ENCODE measurements at places on chromosomes 5 and 9.
A peak's percentile ranks its signal among the peaks of the same experiment; 100 is the strongest.

DNA sequence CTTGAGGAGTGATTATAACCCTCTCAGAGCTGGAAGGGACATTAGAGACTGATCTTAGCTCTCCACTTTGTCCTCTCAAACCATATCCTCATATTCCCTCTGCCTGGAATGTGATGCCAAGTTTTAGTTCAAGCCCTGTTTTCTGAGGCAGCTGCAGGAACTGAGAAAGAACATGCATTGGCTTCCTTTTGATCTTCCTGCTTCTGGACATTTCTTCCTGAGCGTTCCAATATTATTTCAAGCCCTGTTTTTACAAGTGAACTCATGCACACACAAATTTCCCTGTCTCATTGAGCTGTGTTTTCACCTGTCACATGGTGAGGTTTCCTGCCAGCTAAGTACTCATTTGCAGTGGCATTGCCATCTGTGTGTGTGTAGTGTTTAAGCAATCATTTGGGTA is 17.0 kb downstream of the FOCAD start:
- DNase-seq: peak; percentile 42

DNA sequence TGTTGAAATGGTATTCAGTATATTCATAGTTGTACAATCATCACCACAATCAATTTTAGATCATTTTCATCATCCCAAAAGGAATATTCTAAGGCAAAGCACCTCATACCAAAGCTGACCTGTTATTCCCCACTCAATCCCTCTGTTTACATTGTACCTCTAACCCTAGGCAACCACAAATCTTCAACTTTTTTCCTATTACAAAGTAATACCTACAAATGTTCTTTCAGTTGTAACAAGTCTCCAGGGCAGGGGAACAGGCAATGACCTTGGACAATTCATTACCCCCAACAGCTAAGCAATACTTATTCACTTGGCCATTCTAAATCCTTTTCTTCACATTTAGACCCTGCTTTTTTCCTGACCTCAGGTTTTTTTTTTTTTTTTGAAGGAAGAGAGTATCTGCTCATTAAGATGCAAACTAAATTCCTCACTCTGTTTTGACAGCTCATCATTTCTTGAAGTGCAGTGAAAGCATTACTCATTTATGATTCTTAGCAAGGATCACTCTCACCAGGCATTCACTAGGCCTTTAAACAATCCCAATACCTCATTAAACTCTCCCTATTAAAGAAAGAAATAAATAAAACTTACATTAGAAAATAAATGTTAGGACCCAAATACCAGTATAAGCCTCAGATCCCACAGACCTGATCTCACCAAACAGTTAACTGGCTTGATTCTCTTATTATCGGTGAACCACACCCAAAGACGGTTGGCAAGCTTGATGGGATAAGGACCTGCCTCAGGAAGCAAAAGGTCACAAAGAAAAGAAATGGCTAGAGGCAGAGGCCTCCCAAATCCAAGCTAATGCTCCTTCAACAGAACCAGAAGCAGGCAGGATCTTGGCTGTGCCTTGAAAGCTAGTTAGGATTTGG is 15.3 kb downstream of the MTMR12 start:
- no peak for DNase-seq

GRCh38 chr5:92544036-92544435 is 1037.0 kb downstream of the NR2F1-AS1 start:
- no peak for DNase-seq

GRCh38 chr5:125189531-125189941 is 443.1 kb upstream of the ZNF608 start:
- DNase-seq: no peak

DNA sequence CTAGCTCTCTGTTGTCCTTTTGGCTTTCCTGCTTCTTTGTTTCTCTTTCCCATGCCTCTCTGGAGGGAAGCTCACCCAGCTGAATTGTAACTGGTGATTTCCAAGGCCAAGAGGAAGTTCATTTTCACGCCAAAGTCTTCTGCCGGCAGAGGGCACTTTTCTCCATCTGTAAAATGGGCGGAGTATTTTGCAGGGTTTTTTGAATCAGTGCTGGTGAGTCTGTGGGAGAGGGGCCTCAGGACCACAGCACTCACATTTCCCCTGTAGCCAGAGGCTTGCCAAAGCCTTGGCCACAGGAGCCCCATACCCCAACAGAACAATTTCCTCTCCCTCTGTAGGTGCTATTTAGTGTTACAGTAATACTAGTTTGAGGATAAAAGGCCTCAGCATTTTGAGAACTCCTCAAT is 42.3 kb upstream of the MATR3 start:
- no peak for DNase-seq

- peak; percentile 51 for DNase-seq
These were observed 214.3 kb downstream of the GNA14 start for GRCh38 chr9:77433675-77434445.

GRCh38 chr9:96651626-96652025 is 3.5 kb downstream of the PRXL2C start:
- DNase-seq: peak; percentile 26

DNA sequence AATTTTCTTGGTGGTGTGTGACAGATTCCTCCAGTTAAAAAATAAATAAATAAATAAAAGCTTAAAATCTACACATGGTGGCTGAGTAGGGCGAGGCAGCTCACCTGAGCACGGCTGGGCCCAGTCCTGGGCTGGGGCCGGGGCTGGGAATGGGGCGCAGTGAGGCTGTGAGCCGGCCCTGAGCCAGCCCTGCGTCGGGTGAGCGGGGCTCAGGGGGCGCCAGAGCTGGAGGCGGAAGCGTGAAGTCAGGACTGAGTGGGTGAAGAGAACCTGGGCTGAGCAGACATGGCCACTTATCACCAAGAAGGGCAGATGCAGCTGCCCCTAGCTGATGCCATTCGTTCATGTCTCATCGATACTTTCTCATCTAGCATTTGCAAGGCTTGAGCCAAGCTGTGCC is 22.8 kb upstream of the DTWD2 start:
- DNase-seq: no peak

GRCh38 chr9:131013771-131014676 is 5.0 kb downstream of the LAMC3 start:
- no peak for DNase-seq

DNA sequence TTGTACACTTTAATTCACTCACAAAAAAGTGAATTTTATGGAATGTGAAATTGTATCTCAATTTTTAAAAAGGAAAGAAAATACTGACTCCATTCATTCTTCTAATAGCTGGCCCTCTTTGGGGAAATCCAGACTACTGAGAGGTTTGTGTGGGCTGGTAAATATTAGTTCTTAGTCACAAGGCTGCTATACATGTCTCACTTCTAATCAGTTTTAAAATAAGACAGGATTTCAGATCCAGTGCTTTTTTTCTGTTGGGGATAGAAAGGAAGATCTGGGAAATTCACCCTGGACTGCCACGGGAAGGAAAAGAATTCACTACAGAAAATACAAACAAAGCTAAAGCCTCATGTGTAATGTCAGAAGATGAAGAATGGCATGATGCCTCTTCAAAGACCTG is 32.7 kb upstream of the ADAMTSL1 start:
- DNase-seq: no peak

DNA sequence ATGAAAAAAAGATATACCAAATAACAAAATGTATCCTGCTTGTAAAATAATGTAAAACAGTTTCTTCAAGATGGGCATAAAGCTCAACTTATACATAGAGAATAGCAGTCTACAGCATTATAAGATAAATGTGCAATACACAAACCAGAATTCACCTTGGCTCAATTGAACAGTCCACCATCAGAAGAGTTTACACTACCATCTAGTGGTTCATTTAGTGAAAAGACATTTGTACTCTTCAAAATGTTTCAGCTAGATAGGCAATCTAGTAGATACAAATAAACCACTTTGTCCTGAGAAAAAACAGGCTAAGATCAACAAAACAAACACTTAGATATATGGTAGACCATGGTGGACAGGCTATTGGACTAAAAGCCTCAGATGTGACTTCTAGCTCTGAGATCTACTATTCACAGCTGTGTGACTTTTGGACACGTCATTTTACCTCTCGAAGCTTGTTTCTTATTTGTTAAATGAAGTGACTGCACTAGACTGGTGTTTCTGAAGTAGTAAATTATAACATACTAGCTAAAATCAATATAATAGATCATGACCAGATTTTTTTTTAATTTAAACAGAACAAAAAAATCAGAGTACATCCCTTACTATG is 22.1 kb upstream of the TPD52L3 start:
- peak; percentile 52 for DNase-seq

- no peak for DNase-seq
These were observed 17.0 kb downstream of the ACO1 start for GRCh38 chr9:32401488-32401887.

DNA sequence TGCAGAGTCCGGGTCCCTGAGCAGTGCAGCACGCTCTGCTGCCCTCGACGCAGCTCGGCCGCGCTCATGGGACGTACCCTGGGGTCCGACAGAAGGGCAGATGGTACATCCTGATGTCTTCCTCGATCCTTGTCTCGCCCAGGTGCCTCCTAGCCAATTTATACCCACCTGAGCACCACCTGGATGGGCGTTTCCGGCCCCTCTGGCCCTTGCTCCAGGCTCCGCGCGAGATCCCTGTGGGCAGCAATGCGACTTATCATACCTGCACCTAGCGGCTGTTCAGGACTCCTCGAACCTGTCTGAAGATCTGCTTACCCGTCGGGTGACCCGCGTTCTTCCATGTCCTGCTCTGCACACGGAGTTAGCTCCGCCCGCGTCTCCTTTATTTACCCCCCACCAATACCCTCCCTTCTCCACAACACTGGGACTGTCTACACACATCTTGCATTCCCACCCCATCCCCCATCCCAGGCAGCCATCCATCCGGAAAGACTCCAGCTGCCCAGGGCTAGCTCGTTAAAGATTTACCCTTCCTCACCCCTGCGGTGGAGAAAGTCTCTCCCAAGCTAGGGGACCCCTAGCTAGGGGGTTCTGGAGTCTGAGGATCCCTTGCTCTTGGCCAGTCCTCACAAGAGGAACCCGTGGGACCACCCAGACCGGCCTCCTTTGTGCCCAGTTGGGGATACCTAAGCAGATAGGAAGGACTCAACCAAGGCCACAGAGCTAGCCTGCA is at the start of gene KIF12:
TSS of gene KIF12 (minus strand) at position 357 of the 733 bp plus-strand sequence. CDS start at position 341, 16 bp downstream.
- DNase-seq: no peak

DNA sequence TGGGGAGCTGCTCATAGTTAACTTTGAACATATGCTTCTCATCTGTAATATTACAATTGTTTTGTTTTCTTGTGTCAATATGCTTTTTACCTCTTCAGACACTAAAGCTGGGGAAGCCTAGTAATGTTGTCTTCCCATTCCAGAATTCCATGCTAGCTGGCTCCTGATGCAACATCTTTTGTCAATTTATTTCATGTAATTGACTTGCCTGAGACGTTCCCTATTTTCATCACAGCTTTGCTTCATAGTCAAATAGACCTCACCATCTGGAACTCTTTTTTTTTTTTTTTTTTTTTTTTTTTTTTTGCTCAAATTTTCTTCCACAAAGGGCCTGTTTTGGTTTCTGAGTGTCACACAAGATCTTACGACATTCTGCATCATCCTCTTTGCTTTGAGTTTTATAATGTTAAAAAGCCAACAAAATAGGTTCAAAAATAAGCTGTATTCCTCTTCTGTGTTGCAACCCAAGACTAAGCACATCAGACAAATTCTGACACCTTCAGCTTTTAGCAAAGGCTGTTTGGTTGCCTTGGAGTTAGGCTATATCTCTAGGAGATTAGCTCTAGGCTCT is 235.2 kb downstream of the NR3C1 start:
- DNase-seq: no peak

Measured in NCI-H1105 treated with DMSO at 0.1 percent for 48 hours (cell line).